ENCODE measurements at places on chromosomes 3 and 15.
A peak's percentile ranks its signal among the peaks of the same experiment; 100 is the strongest.

DNA sequence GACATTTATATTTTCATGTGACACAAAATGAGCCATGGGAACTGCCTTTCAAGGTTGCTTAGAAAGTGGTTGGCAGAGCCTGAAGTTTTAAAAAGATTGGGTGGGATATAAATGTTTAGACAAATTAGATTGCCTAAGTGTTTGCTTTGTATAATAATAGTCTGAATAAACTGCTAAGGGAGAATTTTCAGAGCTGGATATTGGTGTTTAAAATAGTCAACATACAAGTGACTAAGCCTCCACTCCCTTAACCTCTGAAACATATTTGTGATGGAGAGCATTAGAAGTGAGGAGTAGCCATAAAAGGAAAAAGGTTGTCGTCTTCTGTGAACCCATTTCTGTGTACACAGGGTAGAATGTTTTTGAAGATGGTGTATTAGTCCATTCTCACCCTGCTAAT, 201.6 kb downstream of the THSD4 start:
- DNase-seq = no peak

GRCh38 chr15:40845036-40845435, 1.2 kb downstream of the SPINT1 start:
- no peak for DNase-seq

GRCh38 chr3:125019271-125019670, 36.5 kb downstream of the HEG1 start:
- DNase-seq = no peak

- DNase-seq = no peak
These were observed 325.7 kb downstream of the MAGI1 start for GRCh38 chr3:65713016-65713415.

GRCh38 chr15:42929306-42929848, 8.8 kb upstream of the TTBK2 start:
- DNase-seq = no peak

GRCh38 chr3:20225769-20226168, 39.8 kb upstream of the SGO1 start:
- peak; percentile 7 for DNase-seq

- DNase-seq = no peak
These were observed 332.5 kb upstream of the TBL1XR1 start for GRCh38 chr3:177529716-177530335.

GRCh38 chr3:46549408-46549904, 16.6 kb downstream of the LRRC2 start:
- DNase-seq = no peak

GRCh38 chr3:62708638-62709373, 166.4 kb downstream of the CADPS start:
- no peak for DNase-seq

DNA sequence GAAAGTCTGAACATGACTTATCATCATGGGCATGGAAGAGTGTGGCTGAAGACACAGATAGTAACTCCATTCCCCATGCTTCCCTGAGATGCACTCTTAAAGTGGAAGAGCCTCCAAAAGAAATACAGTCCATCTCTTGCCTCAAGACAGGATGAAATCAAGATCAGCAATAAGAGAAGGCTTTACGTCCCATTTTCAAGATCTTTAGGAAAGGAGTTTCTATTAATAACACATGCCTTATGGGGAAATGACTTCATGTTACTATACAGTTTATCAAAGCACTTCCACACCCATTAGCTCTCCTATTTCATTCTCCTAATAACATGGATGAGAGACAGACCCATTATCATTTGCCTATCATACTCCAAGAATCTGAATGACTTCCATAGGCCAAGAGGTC, 6.1 kb upstream of the KBTBD12 start:
- DNase-seq = no peak

- no peak for DNase-seq
These were observed at the start of gene RYR3 for GRCh38 chr15:33310481-33311311. RYR3 (plus strand) TSS chr15:33310967; CDS start chr15:33311046, 79 bp downstream.

- no peak for DNase-seq
These were observed 7.1 kb upstream of the TMEM207 start for GRCh38 chr3:190456770-190457169.

DNA sequence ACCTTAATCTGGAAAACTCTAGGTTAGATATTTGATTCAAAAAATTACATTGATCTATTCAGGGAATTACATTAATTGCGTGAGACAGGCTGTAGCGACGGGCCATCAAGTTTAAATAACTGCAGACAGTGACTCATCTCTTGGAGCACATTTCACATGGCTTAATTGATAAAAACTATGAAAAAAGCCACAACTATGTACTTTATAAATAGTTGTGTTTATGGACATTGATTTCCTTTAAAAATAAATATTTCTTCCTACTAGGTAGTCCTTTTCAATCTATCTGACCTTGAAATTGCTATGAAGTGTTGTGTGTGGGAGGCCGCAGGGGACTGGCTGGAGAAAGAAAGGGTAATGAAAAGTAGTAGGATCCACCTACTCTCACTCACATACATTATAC, 157.8 kb downstream of the IL1RAP start:
- no peak for DNase-seq

GRCh38 chr3:20130106-20130505, 55.9 kb downstream of the SGO1 start:
- no peak for DNase-seq

DNA sequence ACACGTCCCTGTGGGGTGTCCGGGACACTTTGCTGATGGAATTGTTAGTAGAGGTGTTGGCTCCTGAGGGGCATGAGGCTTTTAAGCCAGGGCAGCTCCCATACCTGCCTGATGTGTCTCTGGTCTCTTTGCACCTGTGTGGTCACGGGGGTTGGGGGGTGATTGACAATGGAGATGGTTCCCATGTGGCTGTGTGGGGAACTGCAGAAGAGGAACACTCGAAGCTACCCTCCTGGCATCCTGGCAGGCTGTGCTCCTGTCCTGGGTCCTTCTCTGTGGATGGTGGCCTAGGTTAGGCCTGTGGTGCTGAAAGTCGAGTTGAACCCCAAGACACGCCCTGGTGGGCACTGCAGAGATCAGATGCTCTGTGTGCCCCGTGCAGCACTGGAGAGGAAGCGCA, 73.4 kb downstream of the HMCES start:
- DNase-seq = no peak

GRCh38 chr3:112084980-112085705, 1.0 kb upstream of the C3orf52 start:
- no peak for DNase-seq

DNA sequence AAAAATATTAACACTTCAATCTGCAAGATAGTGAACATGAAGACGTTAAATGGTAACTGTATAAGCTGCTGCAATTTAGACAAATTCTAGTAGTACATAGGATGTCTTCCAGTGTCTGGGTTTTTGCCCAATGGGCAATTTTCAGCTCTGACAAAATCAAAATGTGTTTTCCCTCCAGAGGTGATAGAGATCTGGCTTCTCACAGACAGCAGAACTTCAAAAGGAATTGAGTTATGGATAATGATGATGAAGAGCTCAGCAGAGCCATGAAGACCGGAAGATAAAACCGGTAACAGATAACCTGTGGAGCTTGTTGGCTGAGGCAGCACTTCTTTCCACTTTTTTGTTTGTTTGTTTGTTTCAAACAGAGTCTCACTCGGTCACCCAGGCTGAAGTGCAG, 89.4 kb upstream of the NTRK3 start:
- no peak for DNase-seq

DNA sequence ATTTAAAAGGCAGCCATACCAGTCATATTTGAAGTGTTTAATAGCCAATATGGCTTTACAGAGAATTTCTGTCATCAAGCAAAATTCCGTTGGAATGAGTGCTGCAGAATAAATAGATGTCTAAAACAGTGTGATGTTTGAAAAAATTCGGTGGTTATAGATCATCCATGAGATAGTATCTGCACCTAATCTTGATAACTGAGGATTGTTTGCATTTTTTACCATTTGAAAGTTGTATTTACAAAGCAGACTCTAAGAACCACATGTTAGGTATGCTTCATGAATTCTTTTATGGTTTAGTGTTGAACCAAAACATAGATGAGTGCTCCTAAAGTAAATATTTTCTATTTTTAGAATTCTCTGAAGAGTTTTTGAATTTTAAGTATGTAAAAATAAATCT, 476.1 kb downstream of the NAALADL2 start:
- DNase-seq = no peak

DNA sequence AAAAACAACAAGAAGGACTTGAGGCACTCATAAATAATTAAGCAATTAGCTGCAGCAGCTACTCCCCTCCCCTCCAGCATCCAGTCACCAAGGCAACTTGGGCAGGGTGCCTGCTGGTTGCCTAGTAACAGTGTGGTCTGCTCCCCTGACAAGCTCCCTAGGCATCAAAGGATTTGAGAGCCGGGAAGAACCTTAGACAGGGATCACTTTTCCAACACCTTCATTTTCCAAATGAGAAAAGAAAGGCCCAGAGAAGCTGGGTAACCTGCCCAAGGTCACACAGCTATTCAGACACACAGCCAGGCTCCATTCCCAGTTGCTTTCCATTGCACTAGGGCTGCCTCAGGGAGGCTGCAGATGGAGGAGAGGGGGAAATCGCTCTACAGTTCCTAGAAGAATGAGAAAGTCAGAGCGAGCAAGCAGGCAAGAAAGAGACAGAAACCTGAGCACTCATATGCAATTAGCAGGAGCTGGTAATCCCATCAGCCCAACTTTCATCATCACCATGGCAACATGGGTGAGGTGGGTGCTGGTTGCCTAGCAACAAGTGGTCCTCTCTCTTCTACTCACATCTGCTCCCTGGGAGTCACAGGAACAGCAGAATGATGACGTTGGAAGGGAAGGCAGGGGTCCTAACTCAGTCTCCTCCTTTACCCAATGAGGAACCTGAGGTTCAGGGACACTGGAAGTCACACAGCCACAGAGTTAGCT, 3.6 kb upstream of the EIF4E3 start:
- DNase-seq = no peak

DNA sequence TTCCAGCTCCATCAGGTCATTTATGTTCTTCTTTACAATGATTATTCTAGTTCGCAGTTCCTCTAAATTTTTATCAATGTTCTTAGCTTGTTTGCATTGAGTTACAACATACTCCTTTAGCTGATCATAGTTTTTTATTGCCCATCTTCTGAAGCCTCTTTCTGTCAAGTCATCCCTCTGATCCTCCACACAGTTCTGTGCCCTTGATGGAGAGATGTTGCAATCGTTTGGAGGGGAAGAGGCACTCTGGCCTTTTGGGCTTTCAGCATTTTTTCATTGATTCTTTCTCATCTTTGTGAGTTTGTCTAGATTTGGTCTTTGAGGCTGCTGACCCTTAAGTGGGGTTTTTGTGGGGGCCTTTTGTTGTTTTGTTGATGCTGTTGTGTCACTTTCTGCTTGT, 234.6 kb upstream of the CBLB start:
- DNase-seq = no peak

- no peak for DNase-seq
These were observed 269.2 kb upstream of the AZI2 start for GRCh38 chr3:28617821-28618220.

DNA sequence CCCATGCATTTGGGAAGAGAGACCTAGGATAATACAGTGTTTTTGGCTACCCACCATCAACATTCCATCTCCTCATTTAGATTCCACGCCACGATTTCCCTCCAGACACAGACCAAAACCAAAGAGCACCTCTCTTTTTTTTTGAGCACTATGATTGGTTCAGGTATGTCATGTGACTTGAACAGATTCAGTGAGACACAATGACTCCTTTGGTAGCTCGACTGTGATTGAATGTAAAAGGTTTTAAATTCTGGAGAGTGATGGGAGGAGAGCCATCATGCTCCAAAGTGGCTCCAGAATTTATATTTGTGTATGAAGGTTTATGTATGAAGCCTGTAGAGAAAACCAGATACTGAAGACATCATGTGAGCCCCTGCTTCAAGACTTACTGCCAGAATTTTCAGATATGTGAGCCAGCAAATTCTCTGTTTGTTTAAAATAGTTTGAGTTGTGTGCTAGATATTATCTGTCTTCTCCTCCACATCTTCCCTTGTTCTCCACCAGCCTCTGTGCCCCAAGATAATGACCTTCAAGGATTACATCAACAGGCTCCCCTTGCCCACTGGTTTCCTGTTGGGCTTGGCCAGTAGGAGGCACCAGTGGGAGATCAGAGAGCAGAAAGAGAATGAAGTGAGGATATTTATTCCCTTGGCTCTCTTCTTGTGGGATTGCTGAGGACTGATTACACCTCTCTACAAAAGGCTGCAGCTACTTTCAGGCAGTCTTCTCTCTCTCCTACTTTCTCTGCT, 12.5 kb downstream of the MYD88 start:
- DNase-seq = no peak

GRCh38 chr3:38823722-38824121, 7.7 kb upstream of the SCN10A start:
- DNase-seq = no peak

- no peak for DNase-seq
These were observed 63.7 kb downstream of the WHAMM start for GRCh38 chr15:82873000-82873680.
